Panc1 (cell line): ENCODE measurements at places on chromosomes 12 and 14.

DNA sequence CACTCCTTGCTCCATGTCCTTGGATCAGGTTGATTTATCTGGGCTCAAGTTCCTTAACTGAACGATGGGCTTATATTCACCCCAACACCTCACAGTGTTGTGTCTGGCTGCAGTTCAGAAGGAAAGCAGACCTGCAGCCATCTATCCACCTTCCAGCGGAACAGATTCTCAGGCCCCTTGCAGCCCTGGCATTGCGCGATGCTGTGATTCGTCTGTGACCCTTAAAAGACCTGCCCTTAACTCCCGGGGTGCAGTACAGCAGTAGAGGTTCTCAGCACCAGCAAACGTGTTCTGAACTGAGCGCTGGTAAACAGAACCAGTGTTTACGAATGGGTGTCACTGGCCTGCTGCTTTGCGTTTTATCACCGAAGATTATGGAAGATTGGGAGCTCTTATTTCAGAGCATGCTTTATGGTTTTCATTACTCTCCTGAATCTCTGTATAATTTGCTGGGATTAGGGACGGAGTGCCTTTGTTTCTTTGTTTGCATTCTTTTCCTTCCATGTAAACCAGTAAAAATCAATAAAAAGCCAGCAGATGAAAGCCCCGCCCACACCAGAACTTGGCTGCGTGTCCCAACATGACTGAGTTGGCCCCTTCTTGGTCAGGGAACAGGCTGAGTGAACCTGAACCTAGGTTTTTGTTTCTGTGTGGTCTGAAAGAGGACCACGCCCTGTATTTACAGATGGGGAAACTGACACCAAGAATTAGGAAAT lies 286.7 kb upstream of the CRY1 start:
- H3K27ac ChIP-seq, result no peak overlapping the region
- no peak for DNase-seq
- no peaks in the 10 kb centered on the region for H3K36me3 ChIP-seq
- H3K4me3 ChIP-seq, result no peak overlapping the region

DNA sequence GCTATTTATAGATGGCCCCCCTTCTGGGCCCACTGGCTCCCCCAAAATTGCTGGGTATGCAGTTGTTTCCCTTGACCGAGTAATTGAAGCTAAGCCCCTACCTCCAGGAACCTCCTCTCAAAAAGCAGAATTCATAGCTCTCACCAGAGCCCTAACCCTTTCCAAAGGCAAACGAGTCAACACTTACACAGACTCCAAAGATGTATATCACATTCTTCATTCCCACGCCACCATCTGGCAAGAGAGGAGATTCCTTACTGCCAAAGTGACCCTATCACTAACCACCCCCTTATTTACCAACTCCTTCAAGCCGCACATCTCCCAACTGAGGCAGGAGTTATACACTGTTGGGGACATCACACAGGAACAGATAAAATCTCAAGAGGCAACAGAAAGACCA lies 66.8 kb downstream of the MOK start:
- no peak overlapping the region for H3K27ac ChIP-seq
- no peaks in the 10 kb centered on the region for H3K36me3 ChIP-seq
- H3K27me3 ChIP-seq, result no peaks in the 10 kb centered on the region
- no peaks in the 10 kb centered on the region; the same call in none of the 2 replicates for H3K4me1 ChIP-seq

GRCh38 chr14:93655078-93655750 lies 133.1 kb downstream of the PRIMA1 start:
- no peak overlapping the region for H3K4me3 ChIP-seq
- no peaks in the 10 kb centered on the region for H3K4me1 ChIP-seq
- H3K36me3 ChIP-seq, result no peaks in the 10 kb centered on the region
- no peaks in the 10 kb centered on the region; the same call in 1 of the 2 replicates for H3K27me3 ChIP-seq
- H3K27ac ChIP-seq, result no peak overlapping the region

- H3K4me3 ChIP-seq, result no peak overlapping the region
- no peaks in the 10 kb centered on the region for H3K4me1 ChIP-seq
- no peaks in the 10 kb centered on the region for H3K27me3 ChIP-seq
- H3K36me3 ChIP-seq, result peaks cover 11% of the 10 kb centered on the region
- no peak overlapping the region for H3K27ac ChIP-seq
- no peak for DNase-seq
Measured at GRCh38 chr12:131990066-131990979, 40.6 kb downstream of the EP400 start.

GRCh38 chr14:21796916-21797315 lies 123.3 kb upstream of the OR4E1 start:
- DNase-seq, result no peak
- H3K27me3 ChIP-seq, result no peaks in the 10 kb centered on the region
- no peak overlapping the region for H3K27ac ChIP-seq
- no peaks in the 10 kb centered on the region for H3K36me3 ChIP-seq
- H3K4me3 ChIP-seq, result no peak overlapping the region

- no peaks in the 10 kb centered on the region for H3K36me3 ChIP-seq
- H3K4me3 ChIP-seq, result peak overlapping the region; percentile 40
- peaks cover 7% of the 10 kb centered on the region for H3K4me1 ChIP-seq
- no peaks in the 10 kb centered on the region for H3K27me3 ChIP-seq
- no peak for DNase-seq
- H3K27ac ChIP-seq, result no peak overlapping the region
Measured at GRCh38 chr14:61602733-61603077, 92.6 kb upstream of the HIF1A start.

DNA sequence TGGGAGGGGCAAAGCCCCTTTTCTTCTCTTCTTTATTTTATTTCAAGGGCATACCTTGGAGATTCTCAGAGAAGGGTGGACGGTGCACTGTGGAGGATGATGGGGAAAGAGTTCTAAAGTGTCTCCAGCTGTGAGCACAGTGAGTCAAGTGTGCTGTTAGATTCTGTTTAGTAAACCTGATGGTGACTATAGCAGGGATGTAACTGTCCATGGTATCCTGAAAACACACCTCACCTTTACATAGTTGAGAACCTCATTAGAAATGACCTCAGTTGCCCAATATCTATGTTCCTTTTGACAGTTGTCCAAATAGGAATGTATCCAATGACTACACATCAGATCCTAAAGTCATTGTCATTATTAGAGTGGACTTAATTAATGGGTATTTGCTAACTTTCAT lies 38.0 kb downstream of the CNTN1 start:
- H3K27ac ChIP-seq, result no peak overlapping the region
- H3K36me3 ChIP-seq, result no peaks in the 10 kb centered on the region
- H3K4me3 ChIP-seq, result no peak overlapping the region
- H3K4me1 ChIP-seq, result no peaks in the 10 kb centered on the region
- H3K27me3 ChIP-seq, result no peaks in the 10 kb centered on the region

GRCh38 chr12:46946137-46946536 lies 120.3 kb upstream of the SLC38A4 start:
- no peak for DNase-seq
- H3K4me3 ChIP-seq, result no peak overlapping the region
- 0 out of 2 replicates have a peak, but pooled peaks cover 2% of the 10 kb centered on the region for H3K4me1 ChIP-seq
- no peaks in the 10 kb centered on the region for H3K27me3 ChIP-seq
- H3K27ac ChIP-seq, result no peak overlapping the region

DNA sequence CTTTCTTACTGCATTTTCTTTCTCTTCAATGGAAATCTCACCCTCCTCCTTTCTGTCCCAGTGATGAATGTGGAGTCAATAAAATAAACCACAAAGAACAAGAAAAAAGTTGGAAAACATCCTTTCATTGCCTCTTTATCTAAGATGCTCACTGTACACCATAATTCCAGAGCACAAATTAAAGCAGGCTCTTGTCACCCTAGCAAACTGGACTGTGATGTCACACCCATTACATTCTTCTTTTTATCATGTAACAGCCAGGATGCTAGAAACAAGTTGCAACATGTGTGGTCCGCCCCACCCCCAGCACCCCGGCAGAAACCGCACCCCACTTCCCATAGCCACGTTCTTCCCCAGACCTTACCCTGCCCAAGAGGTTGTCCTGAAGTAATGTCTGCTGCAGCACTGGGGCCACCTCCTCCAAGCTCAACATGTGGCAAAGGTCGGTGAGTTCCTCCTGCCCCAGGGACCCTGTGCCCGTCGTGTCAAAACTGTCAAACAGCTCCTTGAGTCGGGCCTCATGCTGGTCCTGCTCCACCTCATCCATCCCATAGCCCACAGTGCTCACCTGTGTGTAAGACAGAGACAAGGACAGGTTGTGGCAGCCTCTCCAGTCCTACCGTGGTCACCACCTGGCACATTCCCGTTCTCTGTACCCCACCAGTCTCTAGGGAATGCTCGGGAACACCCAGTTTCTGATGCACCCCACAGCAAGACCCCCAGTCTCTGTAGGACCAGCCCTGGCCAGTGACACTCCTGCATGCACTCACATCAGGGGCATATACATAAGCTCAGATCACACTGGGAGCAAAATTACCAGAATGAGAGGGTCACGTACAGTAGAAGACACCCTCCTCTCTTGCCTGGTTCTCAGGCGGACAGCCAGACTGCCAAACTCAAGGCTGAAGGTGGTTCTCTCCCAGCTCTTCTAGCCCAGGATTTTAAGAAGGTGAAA lies 9.2 kb downstream of the NIN start:
- peaks cover 9% of the 10 kb centered on the region; the same call in 1 of the 2 replicates for H3K4me1 ChIP-seq
- no peaks in the 10 kb centered on the region for H3K27me3 ChIP-seq
- H3K27ac ChIP-seq, result no peak overlapping the region
- H3K4me3 ChIP-seq, result no peak overlapping the region
- no peak for DNase-seq

DNA sequence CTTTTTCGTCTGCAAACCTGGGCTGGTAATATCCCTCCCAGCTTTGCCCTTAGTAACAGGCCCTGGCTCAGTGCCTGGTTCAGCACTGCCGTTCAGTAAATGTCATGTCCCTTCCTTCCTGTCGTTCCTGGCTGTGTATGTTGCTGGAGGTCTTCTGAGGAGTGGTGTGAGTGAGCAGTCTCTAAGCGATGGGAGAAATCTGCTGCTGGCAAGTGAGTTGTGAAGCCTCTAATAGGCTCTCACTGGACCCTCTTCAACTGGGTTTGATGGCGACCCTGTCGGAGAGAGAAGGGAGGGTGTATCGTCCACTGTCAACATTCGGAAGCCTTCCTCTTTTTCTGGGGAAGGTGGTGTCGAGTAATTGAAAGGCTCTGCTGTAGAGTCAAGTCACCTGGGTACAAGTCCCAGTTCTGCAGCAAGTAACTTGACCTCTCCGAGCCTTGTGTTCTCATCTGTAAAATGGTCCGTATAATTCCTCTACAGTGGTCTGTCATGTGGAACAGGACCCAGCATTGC lies 62.8 kb downstream of the HRK start:
- peak overlapping the region; percentile 85 for H3K27ac ChIP-seq
- H3K4me3 ChIP-seq, result peak overlapping the region; percentile 96
- peaks cover 11% of the 10 kb centered on the region for H3K4me1 ChIP-seq

GRCh38 chr14:25622763-25623162 lies 572.8 kb upstream of the STXBP6 start:
- no peaks in the 10 kb centered on the region for H3K27me3 ChIP-seq
- no peak overlapping the region for H3K4me3 ChIP-seq
- no peaks in the 10 kb centered on the region for H3K4me1 ChIP-seq
- no peak overlapping the region for H3K27ac ChIP-seq

GRCh38 chr12:42652048-42652447 lies 62.5 kb upstream of the PRICKLE1 start:
- H3K27me3 ChIP-seq, result no peaks in the 10 kb centered on the region
- 0 out of 2 replicates have a peak, but pooled peaks cover 3% of the 10 kb centered on the region for H3K4me1 ChIP-seq
- no peaks in the 10 kb centered on the region for H3K36me3 ChIP-seq
- peak overlapping the region; percentile 51; the same call in 1 of the 2 replicates for H3K27ac ChIP-seq
- no peak for DNase-seq

DNA sequence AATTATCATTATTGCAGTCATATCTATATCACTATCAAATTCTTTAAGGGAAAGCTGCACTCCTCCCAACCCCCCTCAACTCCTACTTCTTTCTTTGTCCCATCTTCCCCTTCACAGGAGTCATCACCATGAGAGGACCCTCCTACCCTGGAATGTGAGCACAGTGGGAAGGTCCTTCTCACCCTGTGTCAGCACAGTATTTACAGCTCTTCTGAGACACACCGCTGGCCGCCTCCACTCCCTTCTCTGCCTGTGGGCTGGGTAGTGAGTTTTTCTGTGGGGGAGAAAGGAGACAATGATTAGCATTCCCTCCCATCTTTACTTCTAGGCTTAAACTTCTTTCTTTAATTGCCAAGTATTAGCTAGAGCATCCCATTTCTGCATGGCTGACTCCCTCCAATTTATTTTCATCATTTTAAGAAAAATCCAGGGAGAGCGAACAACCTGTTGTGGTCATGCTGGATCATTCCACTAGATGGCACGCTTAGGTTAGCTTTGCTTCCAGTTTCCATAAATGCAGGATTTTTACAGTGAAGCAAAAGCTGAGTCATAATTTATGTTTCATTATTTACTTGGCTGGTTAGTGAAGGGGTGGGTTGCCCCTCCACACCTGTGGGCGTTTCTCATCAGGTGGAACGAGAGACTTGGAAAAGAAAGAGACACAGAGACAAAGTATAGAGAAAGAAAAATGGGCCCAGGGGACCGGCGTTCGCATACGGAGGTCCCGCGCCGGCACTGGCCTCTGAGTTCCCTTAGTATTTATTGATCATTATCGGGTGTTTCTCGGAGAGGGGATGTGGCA lies 188.5 kb downstream of the ALX1 start:
- no peaks in the 10 kb centered on the region for H3K36me3 ChIP-seq
- no peaks in the 10 kb centered on the region for H3K4me1 ChIP-seq
- H3K27ac ChIP-seq, result no peak overlapping the region
- no peak overlapping the region for H3K4me3 ChIP-seq

DNA sequence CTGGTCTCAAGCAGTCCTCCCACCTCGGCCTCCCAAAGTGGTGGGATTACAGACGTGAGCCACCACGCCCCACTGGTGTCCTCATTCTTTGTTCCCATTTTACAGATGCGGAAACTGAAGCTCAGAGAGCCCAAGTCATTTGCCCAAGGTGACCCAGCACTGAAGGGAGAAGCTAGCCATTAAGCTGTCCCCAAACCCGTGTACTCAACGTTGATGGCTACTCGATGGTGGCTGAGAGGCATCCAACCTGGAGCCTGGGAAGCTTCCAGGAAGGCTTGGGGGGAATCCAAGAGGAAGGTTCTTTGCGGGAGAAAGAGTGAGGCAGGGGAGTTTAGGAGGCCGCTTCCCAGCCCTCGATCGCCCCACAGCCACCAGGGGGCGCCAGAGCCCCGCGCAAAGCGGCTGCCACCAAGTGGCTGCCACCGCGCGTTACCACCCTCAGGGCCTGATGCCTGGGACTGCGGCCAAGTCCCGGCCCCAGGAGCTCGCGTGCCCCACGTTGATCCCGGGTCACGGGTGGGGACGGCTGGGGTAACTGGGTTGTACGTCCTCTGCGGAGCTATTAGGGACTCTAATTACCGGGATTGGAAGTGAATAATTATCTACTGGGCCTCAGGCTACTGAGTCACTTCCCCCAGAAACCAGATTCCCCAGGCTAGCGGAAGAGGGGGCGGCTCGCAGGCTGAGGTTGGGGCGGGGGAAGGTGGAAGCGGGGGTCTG lies 8.8 kb upstream of the SH2B3 start:
- H3K36me3 ChIP-seq, result no peaks in the 10 kb centered on the region
- peak overlapping the region; percentile 82 for H3K27ac ChIP-seq
- no peaks in the 10 kb centered on the region for H3K27me3 ChIP-seq
- DNase-seq, result peak; percentile 56
- H3K4me1 ChIP-seq, result peaks cover 16% of the 10 kb centered on the region
- H3K4me3 ChIP-seq, result peak overlapping the region; percentile 24

GRCh38 chr12:5830111-5830510 lies 114.9 kb downstream of the ANO2 start:
- no peaks in the 10 kb centered on the region for H3K4me1 ChIP-seq
- H3K36me3 ChIP-seq, result no peaks in the 10 kb centered on the region
- no peaks in the 10 kb centered on the region; the same call in none of the 2 replicates for H3K27me3 ChIP-seq
